ENCODE measurements at places on chromosomes 3 and 15.

DNA sequence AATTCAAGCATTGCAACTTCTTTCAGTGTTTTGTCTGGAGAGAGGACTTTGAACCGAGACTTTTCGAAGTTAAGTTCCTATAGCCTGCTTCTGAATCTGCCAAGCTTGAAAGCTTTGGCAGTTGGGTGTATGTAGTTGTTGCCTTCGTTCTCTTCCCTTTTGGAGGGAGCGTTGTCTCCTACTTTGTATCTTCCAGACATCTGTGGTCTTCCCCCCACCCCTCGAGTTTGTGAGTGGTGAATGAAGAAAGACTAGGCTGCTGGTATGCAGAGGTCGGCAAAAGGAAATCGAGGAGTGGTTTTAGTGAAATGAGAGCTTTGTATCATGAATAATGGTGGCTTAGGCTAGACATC is 1.3 kb downstream of the CTNNB1 start:
- DNase-seq, result peak; percentile 7

- DNase-seq, result no peak
Observed at GRCh38 chr3:31210068-31210645, 315.7 kb upstream of the GADL1 start.

DNA sequence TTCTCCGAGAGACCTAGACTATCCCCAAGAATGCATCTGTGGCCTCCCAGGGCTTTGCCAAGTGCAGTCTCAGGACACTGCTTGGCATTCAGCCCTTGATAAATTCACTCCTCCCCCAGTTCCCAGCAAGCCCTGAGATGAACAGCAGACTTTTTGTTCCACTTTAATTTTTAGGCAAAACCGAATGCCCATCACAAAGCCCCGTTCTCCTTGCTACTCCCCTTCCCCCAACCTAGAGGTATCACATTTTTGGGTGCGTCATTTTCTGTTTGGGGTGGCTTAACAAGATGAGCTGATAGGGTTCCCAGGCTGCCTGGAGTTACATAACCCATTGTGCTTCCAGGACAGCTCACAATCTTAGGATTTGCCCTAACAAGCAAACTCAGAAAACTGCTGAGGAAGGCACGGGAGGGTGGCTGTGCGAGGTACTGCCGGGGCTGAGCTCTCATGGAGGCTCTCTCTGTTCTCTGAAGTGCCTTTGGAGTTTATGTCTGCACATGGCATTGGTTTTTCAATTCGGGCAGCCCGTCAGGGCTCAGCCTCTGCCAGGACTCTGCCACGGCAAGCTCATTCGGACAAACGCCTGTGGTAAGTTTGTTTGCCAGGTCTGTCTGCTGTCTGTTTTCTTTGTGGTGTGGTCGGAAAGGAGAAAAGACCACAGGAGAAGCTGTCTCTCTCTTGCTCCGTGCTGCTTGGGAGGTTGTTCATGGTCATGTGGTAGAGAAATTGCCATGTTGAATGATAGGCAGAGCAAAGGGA is at the start of gene TRAK1:
TRAK1 (plus strand) TSS at position 385 of the 759 bp plus-strand sequence; CDS start at position 498, 113 bp downstream.
- no peak for DNase-seq

GRCh38 chr3:128702391-128702790 is 23.6 kb upstream of the RAB7A start:
- no peak for DNase-seq

DNA sequence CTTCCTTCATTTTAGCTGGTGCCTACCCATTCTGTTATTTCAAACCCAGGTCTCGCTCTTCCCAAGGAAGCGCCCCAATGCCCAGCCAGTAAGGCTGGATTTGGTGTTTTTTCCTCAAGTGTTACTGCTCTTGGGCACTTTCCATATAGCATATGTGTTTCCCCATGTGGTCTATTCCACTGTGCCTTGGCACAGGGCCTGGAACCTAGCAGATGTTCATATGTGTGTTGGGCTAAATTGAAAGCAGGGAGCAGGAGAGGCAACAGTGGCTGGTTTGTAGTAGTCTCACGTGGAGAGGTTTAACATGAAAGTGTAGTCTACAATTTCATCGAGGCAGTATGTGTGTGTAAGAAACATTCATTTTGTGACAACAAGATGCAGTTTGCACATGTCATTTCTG is 48.2 kb upstream of the TEX264 start:
- DNase-seq, result no peak

- no peak for DNase-seq
Observed at GRCh38 chr15:64112904-64113303, 17.1 kb downstream of the SNX1 start.

- no peak for DNase-seq
Observed at GRCh38 chr15:50112488-50113186, 6.4 kb downstream of the ATP8B4 start.

DNA sequence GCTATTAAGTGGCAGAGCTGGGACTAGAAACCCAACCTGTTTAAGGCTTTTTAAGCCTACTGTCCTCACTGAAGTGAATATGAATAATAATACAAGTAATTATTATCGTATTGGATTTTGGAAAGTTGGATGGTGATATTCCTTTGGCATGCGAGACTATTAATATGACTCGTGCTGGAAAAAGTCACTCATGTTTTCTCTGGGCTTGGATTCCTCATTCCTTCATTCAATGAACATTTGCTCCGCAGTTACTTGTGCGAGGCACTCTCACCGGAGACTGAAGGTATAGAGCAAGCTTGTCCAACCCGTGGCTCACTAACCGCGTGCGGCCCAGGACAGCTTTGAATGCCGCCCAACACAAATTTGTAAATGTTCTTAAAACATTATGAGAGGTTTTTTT is 694 bp downstream of the PLAAT1 start:
- DNase-seq, result no peak

GRCh38 chr15:101014921-101015841 is 96.0 kb downstream of the LRRK1 start:
- peak; percentile 80 for DNase-seq

DNA sequence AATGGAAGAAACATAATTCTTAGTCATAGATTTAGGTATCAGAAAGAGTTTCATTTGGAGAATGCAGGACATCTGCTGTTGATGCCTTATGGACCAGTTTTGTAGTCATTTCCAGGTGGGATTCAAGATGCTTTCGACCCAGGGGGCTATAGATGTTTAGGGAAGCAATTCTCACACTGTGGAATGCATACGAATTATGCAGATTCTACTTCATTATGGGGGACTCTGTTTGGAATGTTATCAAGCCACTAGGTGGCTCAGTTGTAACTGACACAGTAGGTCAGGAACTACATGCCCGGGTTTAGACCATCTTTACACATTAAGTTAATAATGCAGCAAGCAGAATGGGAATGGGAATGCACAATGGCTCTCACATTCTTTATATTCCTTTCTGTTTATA is 1359.8 kb downstream of the ZPLD1 start:
- no peak for DNase-seq

All from stimulated activated CD4-positive, alpha-beta T cell treated with anti-CD3 and anti-CD28 coated beads, Interleukin-2, amount 100 ng/mL, for 24 hours (primary cell).